Fibroblast of lung (primary cell): ENCODE measurements at places on chromosomes 16 and 17. TPM values are rescaled to one million over a fixed set of nuclear protein-coding genes. Genes with fewer than 3 reads are reported as not detected.

Gene RCVRN
- total RNA-seq = not detected in 2 replicates

Gene ASGR1
- 0.66 and 0.77 TPM in 2 replicates for total RNA-seq

Gene CBFA2T3
- under 0.01 TPM in 2 replicates for total RNA-seq

Gene MYL11
- not detected in 2 replicates for total RNA-seq

Gene C16orf95
- total RNA-seq = 3.1 and 5.4 TPM in 2 replicates

Gene MYH3
- 0.50 and 0.51 TPM in 2 replicates for total RNA-seq

Gene SOX8
- total RNA-seq = under 0.01 TPM in 1 of 2 replicates, not detected in the other

Gene KRTAP4-4
- total RNA-seq = not detected in 2 replicates

Gene PPP1R1B
- total RNA-seq = under 0.01 and 0.26 TPM in 2 replicates

Gene ELOB
- total RNA-seq = 227 and 436 TPM in 2 replicates

Gene DERL2
- 19.8 and 30.9 TPM in 2 replicates for total RNA-seq

Gene PTX4
- not detected in 2 replicates for total RNA-seq
